CMK (cell line): ENCODE measurements at places on chromosomes 1 and 21.

DNA sequence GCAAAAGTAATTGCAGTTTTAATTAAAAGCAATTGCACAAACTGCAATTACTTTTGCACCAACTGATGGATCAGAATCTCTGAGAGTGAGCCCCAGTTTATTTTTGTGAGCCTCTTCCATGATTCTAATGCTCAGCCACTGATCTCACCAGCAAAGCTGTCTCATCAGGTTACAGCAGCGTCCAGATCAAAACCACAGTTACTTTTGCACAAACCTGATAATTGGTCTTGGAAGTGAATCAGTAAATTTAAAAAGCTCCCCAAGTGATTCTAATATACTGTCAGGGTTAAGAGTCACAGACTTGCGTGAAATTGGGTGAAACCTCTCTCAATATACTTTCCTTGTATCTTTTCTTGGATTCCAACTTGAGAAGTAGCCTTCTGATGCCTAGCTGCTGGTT is 13.5 kb upstream of the CR2 start:
- no peak for DNase-seq

DNA sequence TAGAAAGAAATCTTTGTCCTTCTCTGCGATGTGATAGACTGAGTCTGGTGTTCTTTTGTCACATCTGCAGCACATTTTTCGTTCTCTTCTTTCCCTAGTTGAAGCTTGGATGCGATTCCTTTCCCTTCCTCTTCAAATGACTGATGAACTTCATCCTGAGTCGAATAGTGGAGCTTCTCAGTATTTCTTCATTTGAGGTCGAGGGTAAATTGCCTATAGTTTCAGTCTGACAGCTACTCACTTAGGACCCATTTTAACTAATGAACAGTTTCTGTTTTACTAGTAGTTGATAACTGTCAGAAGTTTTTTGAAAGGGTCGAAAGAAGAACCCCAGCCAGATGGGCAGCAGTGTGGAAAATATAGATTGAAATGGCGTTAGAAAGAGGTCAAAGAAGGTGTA is 4.7 kb upstream of the REG4 start:
- DNase-seq: no peak

- DNase-seq: no peak
Measured at GRCh38 chr1:80566123-80566522, 1234.6 kb upstream of the ADGRL2 start.

- no peak for DNase-seq
Measured at GRCh38 chr1:83970114-83970513, 28.8 kb downstream of the TTLL7 start.

DNA sequence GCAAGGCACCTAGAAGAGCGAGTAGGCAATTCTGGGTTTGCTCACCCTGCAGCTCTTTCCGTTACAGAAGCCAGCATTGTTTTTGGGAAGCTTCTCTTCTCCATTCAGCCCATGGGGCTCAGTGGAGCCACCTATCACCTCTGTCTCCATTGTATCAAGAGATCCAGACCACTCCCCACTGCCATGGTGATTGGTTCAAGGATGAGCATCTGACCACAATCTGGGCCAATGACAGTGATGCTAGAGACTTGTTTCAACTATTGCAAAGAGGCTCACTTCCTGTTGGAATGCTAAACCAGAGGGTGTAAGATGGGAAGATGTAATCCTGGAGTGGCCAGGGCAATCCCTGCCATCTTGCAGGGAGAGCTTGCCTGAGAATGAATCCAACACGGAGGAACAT is 6.6 kb downstream of the SPATA21 start:
- no peak for DNase-seq
